ENCODE measurements at places on chromosomes 2 and 18.
A peak's percentile ranks its signal among the peaks of the same experiment; 100 is the strongest.

DNA sequence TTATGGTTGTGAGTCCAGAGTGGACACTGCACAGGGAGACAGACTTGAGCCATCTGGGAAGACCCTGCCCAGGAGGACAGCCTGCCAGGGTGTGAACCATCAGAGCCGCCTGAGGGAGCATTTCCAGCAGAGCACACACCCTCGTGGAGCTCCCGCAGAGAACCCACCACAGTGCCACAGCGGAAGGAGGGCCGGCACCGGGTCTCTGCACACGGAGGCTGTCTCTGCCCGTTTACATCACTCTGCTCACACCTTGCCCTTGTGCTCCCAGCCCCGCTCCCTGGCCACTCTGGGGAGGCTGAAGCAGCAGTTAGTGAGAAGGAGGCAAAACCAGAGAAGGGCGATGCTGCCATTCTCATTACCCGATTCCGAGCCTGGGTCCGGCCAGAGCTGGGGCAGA, 161.9 kb downstream of the KLHL29 start:
- no peak for DNase-seq

- no peak for DNase-seq
Observed at GRCh38 chr2:57278451-57278850, 768.2 kb upstream of the VRK2 start.

DNA sequence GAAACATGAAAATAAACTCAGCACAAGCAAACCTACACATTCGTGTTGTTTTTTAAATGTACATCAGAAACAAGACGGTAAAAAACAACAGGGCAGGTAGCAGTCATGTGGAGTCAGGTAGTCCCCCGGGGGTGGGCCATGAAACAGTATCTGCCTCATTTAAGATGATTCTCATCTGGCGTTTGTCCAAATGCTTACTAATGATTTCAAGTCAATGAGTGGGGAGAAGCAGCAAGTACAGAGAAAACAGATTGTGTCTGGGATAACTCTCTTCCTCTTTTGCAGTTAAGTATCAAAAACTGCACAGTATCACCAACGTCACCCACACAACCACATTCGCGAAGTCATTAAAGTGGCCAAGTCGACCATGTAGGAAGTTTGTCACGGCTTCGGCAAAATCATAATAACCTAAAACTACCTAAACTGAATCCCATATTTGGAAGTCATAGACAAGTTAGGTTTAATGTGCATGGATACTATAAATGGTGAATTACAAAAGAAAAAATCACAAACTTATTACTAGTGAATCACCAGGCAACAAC, 1.3 kb downstream of the LAPTM4A start:
- peak; percentile 4 for DNase-seq

DNA sequence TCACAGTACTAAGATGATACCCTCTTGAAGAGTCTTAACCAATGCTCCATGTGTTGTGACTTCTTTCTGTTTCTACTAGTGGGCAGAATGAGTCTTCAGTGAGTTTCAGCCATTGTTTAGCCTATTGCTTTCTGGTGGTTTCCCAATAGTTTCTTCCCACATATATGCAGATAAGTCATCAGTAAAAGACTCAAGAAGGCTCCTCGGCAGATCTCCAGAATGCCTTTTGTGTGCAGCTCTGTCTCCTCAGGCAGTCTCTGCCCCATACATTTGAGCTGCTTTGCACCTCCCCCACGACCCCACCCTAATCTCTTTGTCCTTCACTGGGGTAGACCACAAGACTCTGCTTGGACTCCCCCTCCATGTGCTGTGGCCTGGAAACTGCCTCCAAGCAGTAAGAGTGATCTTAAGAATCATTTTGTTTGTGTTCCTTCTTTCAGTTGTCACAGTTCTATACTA, 71.6 kb upstream of the CHRNA1 start:
- no peak for DNase-seq
